ENCODE measurements at places on chromosomes 13 and 19.

DNA sequence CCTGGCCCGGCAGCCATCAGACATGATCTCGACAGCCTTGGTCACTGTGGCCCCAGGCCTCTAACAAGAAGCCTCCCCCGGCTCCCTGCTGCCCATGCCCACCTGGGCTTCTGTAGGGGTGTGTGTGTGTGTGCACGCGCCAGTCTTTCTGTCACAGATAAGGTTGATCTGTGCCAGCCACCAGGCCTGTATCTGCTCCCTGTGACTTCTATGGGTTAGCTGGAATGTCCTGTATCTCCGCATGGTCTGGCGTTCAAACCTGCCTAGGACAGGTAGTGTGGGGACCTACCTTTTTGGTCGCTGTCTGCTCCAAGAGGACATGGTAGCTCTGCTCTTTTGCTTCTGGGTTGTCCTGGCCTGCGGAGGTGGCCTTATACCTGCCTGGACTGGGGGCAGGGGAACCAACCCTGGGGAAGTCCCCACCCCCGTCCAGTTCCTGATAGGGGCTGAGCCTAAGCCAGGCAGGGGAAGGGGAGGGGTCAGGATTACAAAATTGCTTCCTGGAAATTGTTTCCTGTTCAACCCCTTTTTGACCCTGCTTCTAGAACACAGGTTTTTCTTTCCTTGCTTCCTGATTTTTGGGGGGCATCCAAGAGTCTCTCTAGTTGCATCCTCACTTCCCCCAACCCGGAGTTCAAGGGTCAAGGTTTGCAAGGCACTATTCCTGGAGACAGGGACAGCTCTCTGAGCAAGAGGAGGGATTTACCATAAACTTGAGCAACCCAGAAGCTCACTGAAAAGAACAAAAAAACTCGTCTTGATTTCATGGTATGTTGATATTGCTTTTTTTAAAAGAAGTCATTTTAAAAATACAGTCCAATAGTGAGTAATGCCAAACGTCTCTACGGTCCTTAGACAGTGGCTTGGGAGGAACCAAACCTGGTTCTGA is at the start of gene LRG1:
TSS of gene LRG1 (minus strand) at position 344 of the 889 bp plus-strand sequence. CDS start at position 321, 23 bp downstream.
- DNase-seq, result peak; percentile 67

- no peak for DNase-seq
Observed at GRCh38 chr13:95660981-95661581, 15.9 kb upstream of the DNAJC3 start.

- DNase-seq, result no peak
Observed at GRCh38 chr13:91169321-91170050, 178.0 kb upstream of the MIR17HG start.

GRCh38 chr13:94178625-94179244 is 300.7 kb downstream of the DCT start:
- no peak for DNase-seq

GRCh38 chr19:18397242-18398202 is at the start of gene LRRC25:
LRRC25 (minus strand) TSS chr19:18397622; CDS start chr19:18396963, 659 bp downstream.
- peak; percentile 64 for DNase-seq

DNA sequence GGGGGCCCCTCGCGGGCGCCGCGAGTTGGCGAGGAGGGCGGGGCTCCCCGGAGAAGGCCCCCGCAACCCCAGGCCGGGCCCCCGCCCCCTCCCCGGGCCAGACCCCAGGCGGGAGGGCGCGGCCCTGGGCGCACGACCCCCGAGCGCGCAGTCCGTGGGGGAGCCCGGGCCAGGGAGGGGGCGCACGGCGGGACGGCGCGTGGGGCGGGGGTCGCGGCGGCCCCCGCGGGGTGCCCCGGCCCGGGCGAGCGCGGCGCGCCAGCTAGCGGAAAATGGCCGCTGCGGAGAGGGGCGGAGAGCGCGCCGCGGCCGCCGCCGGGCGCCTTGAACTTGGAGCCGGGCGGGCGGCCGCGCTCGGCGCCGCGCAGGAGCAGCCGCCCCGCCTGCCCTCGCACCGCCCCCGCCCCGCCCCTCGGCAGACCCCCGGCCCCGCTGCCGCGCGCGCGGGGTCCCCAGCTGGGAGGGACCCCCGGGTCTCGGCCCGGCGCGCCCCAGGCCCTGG is 6.4 kb upstream of the NFIC start:
- DNase-seq, result no peak

DNA sequence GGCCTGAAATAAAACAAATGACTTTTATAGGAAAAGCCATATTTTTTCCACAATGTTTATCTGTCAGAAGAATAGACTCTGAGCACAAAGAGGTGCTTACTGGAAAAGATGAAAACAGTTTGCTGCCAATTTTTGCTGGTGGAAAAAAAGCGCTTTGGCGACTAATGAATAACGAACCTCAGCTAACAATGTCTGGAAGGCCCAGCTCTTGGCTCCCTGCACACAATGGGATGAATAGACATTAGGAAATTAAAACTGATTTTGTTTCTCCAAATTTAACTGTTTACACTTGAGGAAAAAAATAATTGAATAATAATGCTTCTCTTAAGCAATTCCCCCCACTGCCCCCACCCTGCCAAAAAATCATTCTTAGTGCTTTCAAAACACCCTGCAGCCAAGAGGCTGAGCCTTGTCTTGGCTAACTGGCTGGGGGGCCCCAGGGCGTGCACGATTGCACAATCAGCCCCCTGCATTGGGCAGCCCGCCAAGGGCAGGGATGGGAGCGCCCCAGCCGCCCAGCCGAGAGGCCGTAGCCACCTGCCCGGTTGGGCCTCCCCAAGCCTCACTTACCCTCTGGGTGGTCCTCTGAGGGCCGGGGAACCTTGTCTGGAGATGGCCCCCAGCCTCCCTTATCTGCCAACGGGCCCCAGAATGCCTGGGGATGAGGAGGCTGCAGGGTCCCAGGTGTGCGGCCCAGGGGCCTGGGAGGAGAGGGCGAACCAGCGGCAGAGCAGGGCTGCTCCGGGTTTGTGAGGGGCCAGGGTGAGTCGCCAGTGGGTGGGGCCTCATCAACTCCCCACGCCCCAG is 16.8 kb downstream of the CEBPG start:
- DNase-seq, result peak; percentile 80

DNA sequence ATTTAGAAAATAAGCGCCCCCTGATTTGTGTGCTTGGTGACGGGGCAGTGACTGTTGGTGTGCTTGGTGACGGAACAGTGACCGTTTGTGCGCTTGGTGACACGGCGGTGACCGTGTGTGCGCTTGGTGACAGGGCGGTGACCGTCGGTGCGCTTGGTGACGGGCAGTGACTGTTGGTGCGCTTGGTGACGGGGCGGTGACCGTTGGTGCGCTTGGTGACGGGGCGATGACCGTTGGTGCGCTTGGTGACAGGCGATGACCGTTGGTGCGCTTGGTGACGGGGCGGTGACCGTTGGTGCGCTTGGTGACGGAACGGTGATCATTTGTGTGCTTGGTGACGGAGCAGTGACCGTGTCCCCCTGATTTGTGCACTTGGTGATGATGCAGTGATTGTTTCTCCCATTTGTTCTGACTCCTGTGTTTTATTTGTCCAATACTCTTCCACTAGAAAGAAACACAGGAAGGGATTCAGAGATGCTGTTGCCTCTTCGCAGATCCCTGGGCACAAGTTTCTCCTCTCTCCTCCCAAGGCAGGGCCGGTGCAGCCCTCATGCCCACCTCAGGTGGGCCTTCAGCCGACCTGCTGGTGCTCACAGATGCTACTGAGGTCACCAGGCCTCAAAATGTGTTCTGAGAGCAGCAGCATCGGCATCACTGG is 128.3 kb downstream of the ATP11A start:
- DNase-seq, result no peak

- DNase-seq, result no peak
Observed at GRCh38 chr19:38912600-38913514, 871 bp upstream of the CCER2 start.

GRCh38 chr19:11138601-11139300 is 16.8 kb downstream of the SPC24 start:
- DNase-seq, result peak; percentile 81

DNA sequence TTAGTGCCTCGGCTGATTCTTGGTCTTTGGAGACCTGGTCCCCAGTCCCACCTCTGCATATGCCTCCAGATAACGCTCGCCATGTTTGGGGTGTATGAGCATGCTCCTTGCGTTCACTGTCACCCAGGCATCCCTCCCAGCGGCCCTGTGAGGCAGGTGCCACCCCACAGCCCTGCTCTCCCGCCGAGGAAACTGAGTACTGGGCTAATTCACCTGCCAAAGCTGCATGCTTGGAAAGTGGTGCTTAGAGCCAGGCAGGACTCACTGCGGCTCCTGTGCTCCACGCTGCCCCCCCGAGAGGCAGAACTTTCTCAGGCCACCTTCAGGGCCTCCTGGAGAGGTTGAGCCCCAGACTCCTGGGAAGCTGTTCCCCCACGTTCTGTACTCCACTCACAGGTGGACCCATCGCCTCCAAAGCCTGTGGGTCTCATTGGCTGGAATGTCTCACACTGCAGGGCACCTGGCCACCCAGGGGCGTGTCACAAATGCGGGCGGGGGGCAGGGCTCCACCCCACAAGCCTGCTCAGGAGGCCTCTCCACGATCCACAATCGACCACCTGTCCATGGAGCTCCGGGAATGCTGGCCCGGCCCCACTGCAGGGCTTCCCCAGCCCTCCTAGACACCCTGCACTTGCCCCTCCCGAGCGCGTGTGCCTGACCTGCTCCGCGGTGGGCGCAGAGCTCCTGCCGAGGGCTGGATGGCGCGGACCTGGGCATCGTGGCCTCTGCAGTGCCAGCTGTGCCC is 64.6 kb downstream of the ATP11A start:
- no peak for DNase-seq

GRCh38 chr19:42514449-42514848 is 13.8 kb downstream of the CEACAM1 start:
- DNase-seq, result no peak

DNA sequence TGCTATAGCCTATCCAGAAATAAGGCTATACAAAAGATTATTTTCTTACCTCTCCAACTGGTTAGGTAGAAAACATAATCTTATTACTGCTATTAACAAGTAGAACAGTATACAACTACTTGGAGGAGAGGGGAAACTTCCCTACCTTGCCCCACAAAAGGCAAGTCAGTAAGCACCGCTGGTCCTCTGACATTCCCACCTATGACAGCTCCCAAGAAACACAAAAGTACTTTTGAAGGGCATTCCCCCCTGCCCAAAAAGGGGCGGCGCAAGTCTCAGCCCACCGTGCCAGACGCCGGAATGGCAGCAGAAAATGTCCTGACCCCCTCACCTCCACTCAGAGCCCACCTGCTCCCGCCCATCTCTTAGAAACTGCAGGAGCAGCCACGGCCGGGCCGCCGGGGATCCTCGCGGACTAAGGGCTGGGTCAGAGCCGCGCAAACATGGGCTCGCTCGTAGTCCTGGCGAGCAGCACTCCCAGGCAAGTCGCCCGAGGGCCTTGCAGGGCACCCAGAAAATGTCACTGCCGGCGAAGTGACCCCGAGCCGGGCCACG is 437 bp downstream of the SUCLA2 start:
- DNase-seq, result peak; percentile 20

DNA sequence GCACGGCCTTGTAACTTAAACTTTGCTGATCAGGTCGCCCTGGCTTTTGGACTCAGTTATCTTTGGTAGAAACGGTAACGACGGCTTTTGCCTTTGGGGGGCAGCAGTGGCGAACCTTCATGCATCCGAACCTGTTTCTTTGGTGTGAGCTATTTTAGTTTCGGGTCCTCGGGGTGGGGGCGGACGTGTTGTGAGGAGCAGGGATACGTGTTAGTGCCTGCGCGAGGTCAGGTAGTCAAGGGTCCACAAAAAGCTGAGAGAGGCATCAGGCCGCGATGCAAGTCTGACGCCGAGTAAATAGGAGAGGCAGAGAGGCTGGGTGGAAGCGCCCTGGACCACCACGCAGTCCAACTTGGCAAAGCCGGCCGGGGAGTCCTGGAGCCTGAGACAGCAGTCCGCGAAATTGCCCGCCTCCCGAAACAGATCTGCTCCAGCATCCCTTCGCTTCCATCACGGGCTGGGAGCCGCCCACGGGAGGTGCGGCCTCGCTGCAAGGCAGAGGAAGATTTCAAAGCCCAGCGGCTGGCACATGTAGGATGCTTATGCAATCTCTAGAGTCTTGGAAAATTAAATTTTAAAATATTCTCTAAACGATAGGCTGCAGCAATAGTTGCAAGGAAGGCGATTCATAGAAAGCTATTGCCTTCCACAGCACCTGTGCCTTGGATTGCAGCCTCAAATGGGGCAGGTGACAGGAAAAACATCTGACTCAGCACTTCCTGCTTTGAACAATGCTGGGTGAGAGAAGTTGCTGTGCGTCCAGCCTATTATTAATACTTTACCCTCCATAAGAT is 4.6 kb upstream of the TPP2 start:
- DNase-seq, result peak; percentile 71

DNA sequence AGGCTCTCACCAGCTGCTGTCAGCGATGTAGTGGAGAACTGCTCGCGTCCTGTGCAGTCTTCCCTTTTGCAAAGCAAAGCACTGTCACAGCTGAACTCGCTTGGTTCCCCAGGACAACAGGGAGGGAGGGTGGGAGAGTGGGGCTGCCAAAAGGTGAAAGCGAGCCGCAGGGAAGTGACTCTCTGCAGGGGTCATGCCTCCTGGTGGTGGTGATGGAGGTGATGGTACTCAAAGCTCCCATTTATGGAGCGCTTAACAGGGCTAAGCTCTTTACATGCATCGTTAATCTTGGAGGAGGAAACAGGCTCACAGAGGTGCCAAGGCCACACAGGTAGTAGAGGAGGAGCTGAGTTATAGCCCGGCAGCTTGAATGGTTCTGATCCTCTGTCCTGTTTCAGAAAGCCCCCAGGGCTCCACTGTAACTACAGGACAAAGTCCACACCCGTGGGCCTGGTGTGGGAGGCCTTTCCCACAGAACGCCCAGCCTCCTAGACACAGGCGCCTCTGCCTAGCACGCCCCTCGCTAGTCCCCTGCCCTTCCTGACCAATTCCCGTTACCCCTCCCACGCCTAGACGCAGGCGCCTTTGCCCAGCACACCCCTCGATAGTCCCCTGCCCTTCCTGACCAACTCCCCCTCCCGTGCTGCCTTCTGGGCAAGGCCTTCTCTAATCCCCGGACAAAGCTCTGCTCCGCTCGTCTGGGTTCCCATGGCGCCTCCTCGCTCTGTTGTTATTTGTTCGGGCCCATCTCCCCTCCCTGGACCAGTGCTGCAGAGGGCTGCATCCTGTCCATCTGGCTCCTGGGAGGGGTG is 10.7 kb downstream of the PPP1R37 start:
- DNase-seq, result no peak

DNA sequence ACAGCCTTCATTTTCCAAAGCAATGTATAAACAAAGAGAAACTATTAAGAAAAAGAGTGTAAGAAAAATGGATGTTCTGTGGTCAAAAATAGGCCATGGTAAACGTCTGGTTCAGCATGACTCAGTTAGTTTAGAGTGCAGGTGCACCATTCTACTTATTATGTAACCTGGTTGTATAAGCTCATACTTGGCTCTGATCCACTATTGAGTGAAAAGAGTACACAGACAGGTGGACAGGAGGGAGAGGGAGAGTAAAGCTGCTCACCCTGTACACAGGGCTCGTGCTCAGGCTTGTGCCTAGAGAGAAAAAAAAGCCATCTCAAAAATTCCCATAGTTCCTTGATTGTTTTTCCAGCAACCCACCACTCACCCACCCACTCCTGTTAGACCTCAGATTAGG is 85.8 kb upstream of the ZNF91 start:
- no peak for DNase-seq

All from ovary (tissue), 10 donors.